ENCODE measurements at places on chromosomes 2 and 18.

- no peak for DNase-seq
Measured at GRCh38 chr2:33873076-33873605, 274.0 kb upstream of the FAM98A start.

- no peak for DNase-seq
Measured at GRCh38 chr2:10157293-10157692, 34.8 kb downstream of the RRM2 start.

DNA sequence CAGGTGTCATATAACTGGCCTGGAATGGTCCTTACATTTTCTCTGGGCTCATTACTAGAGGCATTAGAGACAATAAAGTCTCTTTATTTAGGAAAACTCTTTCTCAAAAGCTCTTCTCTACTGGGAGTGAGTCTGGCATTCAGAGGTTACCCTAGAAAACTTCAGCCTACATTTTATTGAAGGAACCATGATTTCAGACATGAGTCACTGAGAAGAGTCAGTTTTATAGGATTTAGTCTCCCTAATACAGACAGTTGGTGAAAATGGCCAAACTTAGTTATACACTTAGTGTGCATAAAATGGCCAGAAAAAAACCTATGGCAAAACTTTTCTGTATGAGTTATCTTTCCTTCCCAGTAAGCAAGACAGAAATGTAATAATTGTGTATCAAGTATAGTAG, 689.4 kb downstream of the ZEB2 start:
- no peak for DNase-seq

GRCh38 chr2:47664817-47665216, 118.1 kb upstream of the MSH6 start:
- DNase-seq: no peak

DNA sequence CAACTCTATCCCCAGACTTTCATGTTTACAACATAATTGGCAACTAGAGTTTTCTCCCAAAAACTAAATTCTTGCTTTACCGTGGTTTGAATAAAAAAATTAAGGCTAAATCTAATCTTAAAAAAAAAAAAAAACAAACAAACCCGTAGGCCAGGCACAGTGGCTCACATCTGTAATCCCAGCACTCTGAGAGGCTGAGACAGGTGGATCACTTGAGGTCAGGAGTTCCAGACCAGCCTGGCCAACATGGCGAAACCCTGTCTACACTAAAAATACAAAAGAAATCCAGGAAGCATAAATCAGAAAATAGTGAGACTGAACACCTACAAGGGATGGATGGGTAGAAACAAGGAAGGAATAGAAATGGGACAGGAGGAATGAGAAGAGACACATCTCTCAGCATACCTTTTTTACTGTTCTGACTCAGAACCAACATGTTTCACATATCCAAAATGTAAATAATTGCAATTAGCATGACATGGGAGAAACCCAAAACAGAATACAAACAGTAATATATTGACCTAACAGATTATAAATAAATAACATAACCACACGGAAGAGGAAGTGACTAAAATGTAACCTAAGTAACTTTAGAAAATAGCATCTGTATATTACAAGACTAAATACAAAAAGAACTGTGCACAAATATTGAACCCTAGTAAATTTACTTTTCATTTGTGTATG, 17.5 kb downstream of the MGAT4A start:
- DNase-seq: no peak

DNA sequence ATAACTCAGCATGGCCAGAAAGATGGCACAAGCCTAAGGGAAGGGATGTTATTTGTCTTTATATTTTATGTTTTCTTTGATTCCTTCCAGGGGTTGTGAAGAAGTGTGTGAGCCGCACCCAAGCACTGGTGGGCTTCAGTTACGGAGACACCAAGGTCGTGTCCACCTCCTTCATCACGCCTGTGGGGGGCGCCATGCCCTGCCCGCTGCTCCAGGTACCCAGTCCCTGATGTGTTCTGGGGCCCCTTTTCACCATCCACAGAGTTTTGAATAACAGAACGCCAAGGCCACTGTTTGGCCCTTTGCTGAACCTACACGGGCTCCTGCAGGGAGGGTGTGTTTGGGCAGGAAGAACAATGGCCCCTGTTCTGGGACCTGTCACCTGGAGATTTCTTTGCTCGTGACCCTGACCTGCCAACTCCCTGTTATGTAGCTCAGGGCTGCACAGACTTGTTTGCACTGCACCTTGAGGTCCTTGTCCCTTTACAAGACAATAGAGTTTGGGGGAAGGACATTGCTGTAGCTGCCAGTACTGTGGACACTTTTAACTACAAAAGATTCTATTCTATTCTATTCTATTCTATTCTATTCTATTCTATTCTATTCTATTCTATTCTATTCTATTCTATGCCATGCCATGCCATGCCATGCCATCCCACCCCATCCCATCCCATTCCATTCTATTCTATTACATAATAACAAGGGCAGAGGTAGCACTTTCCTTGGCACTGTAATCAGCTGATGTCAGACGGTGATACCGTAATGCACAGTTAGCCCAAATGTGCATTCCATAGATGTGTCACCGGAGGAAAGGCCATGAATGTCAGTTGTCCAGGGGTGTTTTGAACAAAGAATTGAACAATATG, 48.2 kb upstream of the CNGA3 start:
- DNase-seq: no peak

- no peak for DNase-seq
Measured at GRCh38 chr18:10121786-10122515, 208.1 kb downstream of the VAPA start.

DNA sequence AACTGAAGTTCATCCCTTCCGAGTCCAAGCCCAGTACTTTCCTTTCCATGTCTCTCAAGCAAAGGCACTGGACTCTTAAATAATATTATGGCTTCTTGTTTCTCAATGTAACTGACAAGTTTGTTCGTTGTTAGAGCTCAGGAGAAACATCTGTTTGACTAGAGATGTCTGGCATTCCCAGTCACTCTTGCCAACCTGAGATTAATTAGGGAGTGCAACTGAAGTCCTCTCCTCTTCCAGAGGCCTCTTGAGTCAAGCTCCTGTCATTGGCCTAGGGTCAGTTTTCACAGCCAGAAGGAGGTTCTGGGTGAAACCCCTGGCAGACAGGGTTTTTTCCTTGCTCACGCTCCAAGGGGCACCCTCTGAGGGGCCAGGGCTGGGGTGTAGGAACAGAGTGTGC, 196.1 kb downstream of the AGPS start:
- DNase-seq: no peak

DNA sequence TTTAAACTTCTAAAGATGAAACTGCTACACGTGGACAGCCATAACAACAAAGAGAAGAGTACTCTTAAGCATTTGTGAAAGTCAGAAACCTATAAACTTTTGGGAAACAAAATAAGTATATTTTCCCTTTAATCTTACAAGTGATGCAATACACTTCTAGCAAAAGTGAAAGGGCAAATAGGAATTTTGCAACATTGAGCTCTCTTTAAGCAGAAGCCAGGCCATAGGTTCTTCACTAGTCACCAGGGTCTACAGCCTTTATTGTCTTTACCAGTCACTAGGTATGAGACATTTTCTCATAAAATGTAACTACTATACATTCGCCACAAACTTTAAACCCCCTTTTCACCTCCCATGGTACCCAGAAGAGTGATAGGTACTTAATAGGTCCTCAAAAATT, 37.5 kb downstream of the SCN1A start:
- DNase-seq: no peak

DNA sequence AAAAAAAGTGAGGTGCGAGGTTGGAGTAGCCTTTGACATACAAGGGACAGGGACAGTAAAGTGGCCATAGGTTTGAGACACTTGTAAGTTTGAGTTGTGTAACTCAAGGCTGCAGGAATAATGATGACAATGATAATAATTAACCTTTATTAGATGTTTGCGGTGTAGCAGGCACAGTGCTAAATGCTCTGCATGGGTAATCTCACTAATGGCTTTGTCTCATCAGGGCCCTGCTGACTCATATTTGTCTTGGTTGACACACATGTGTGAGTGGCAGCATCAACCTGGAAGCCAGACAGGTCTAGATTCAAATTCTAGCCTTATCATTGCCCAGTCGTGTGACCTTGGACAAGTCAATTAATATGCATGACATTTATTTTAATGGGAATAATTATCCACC, 126.2 kb downstream of the FSHR start:
- DNase-seq: no peak

DNA sequence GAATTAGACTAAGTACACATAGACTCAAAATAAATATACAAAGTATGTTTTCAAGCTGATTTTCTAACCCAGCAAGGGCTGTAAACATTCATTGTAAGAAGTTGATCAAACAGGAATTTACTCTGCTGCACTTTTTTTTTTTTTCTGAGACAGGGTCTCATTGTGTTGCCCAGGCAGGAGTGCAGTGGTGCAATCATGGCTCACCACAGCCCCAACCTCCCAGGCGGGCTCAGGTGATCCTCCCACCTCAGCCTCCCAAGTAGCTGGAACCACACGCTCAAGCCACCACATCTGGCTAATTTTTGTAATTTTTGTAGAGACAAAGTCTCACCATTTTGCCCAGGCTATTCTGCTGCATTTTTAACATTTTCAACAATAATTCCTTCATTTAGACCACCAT, 8.3 kb upstream of the CFLAR start:
- DNase-seq: no peak

DNA sequence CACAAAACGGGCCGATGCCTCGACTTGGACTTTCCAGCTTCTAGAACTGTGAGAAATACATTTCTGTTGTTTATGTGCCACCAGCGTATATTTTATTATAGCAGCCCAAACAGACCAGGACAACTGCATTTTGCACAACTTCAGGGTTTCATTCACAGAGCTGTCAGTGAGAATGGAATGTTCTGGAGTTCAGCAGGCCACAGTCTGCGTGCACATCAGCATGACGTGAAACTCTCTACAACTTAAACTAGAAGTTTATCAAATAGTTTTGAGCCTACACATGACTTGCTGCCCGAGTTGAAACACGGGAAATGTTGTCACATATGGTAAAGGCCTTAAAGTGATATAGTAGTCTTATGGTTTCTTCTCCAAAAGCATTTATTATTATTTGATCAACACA, 3.9 kb upstream of the TRIB2 start:
- no peak for DNase-seq

DNA sequence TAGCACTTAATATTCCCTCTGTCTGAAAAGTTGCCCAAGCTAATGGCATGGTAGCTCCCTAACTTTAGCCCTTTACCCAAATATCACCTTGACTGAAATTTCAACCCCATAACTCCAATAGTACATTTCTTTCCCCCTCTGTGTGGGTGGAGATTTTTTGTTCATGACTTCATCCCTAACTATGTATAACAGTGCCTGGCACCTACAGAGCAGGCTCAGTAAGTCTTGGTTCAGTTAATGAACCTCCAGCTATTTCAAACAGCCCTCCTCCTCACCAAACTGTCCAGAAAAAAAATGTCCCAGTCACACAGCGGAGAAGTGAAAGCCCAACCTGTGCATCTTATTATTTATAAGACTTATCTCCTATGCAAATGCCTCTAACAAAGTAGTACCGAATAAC, 18.6 kb downstream of the BUB1 start:
- DNase-seq: no peak

GRCh38 chr2:182858671-182859070, 7.8 kb downstream of the FRZB start:
- DNase-seq: no peak

DNA sequence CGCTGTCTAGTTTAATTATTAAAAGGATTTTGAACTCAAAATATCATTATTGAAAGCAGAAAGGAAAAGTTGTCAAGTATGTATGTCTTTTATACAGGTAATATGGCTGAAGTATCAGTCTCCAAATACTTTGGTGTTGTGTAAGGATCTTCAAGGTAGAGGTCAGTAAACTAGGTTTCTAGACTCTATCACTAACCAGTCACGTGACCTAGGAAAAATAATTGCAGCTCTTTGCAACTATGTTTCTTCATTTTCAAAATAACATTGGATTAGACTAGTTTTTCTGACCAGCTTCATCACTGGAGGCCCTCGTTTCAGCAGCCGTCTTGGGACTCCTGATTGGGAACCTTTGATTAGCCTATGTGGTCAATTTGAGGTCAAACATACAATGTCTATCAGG, 21.4 kb upstream of the MTX2 start:
- no peak for DNase-seq

GRCh38 chr18:1104181-1104881, 199.7 kb downstream of the ADCYAP1 start:
- no peak for DNase-seq

GRCh38 chr2:119005051-119005450, 63.1 kb downstream of the MARCO start:
- DNase-seq: peak; percentile 0

DNA sequence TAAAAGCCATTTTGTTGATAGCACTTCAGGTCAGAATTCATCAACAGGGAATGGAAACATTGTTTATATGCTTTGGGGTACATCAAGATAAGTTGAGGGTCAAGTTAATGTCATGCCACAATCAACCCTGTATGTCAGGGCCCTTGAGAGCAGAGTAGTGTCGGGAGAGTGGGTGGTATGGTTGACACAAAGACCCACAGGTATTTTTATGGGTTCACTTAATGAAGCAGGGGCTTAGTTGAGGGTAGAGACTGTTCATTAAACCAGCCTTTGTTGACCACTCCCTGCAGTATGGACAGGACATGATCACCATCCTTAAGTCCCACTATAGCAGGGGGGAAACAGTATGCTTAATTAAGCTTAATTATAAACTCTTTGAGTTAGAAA, 5.7 kb downstream of the RPL37A start:
- no peak for DNase-seq

- DNase-seq: no peak
Measured at GRCh38 chr2:100615471-100615870, 52.7 kb downstream of the PDCL3 start.

GRCh38 chr18:36888778-36889177, 59.9 kb downstream of the KIAA1328 start:
- no peak for DNase-seq

DNA sequence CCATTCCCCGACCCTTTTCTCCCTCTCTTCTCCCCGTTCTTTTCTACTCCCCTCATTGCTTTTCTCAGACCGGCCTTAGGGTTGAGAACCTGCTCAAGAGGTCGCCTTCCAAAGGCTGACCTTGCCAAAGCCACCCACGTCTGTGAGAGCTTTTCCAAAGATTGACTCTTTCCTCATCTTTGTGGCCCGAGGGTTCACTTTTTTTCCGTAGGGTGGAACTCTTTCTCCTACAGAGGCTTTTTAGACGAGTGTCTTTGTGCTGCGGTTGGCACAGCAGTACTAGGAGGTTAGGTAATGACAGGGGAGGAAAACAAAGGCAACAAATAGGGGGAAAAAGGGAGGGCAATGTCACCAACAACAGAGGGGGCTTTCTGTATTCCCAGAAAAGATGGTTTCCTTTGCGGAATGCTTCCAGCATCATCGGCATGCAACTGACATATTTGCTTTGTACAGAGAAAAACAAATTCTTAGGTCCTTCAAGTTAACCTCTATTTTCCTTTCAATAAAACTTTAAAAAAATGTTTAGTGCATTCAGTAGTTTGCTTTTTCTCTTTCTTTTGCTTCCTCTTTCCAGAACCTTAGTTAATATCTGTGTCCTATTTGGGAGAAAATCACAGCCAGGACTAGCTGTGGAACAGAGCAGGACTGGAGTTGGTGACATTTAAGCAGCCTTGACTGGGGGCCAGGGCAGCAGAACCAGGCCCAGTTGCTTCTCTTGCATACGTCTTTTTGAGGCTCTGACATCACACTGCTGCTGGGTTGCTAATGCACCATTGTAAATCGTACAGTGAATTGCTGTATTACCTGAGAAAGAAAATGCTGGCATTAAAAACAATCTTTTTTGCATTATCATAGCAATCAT, 188.1 kb upstream of the FANCL start:
- no peak for DNase-seq

- DNase-seq: no peak
Measured at GRCh38 chr18:58953627-58954026, 89.0 kb downstream of the ZNF532 start.
